Left colon (tissue), 2 donors: ENCODE measurements at places on chromosomes 2 and 18. TPM values are rescaled to one million over a fixed set of nuclear protein-coding genes. Genes with fewer than 3 reads are reported as not detected.
A peak's percentile ranks its signal among the peaks of the same experiment; 100 is the strongest.

Gene STARD7
- 127 TPM for total RNA-seq

- no peak for DNase-seq
These were observed 11.7 kb upstream of the PDE11A start for GRCh38 chr2:178084273-178084672.

DNA sequence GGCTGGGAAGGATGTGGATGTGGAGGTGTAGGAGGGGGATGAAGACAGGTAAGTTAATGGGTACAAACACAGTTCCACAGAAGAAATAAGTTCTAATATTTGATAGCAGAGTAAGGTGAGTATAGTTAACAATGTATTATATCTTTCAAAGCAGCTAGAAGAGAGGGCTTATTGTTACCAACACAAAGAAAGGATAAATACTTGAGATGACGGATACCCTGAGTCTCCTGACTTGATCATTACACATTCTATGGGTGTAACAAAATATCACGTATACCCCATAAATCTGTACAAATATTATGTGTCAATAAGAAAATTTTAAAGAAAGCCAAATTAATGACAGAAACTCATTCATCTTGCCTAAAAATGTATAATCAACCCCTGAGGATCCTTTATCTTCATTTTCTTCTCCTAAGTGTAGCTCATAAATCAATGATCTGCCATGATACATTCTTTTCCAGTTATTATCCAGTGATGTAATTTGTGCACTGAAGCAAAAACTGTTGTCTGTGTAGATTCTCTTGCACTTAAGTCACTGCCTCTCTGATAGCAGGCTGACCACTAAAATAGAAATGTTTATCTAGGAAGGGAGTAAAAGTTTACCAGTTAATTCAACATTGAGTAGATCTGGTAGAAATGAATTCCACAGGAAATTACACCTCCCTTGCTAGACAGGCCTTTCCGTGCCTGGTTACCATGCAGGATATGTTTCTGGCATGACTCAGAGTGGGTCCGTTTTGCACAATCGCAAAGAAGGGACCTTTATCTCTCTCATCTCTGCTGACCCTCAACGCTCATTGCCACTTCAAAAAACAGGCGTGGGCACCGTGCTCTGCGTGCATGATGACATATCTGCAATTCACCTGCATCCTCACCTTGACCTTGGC, 249.7 kb upstream of the NCKAP5 start:
- DNase-seq: no peak

DNA sequence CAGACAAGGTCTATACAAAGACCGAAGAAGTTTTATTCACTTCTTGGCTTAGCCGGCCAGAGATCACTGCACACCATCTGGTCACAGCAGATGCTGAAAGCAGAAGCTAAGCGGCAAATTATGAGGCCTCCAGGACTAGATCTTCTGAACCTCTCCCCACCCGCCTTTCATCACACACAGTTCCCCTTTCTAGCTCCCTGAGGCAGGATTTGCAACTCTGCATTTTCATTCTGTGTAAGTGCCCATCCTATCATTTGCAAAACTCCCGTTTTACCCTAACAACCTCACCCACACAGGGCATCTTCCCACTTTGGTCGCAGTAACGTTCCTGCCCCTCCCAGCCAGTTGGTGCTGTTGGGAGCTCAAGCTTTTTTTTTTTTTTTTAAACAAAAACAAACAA, 3.1 kb upstream of the MOB1A start:
- peak; percentile 55 for DNase-seq

Gene GREB1L
- total RNA-seq: not detected

GRCh38 chr2:148848146-148848545, 26.9 kb upstream of the KIF5C start:
- no peak for DNase-seq

- no peak for DNase-seq
These were observed 83.0 kb downstream of the TSHZ1 start for GRCh38 chr18:75293591-75293990.

- no peak for DNase-seq
These were observed 143.5 kb downstream of the MBP start for GRCh38 chr18:76988827-76989646.

DNA sequence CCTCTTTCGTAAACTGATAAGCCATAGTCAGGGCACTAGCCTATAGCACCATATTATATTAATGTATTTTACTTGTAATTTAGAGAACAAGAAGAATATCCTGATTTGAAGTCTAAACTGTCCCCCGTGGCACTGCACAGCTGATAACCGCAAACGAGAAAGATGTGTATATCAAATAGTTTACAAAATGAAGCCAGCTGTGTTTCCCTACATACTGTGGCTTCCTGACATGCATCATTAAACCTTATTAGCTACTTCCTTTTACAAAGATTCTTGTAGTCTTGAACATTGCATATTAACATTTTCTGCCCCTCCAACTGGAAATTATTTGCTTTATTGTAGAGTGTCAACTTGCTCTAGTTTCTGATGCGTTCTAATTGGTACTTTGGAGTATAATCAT, 153.5 kb upstream of the NFATC1 start:
- DNase-seq: no peak

Gene SLC5A7
- 0.36 TPM for total RNA-seq

DNA sequence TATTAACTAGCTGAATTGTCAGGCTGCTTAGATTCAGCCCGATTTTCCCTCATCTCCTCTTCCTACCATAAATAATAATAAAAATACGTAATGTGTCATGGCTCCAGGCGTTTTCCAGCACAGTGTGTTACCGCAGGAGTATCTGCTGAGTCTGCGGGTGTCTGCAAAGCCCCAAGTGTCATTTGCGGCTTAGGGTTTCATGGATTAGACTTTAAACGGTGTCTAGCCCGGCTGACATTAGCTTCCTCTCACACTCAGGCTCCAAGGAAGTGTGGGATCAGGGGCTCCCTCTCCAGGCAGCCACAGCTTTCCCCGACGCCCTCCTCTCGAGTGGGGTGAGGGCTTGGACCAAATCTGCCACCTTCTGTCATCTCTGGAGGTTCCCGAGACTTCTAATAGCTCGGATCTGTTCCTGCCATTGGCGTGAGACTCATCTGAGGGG, 14.1 kb upstream of the HOXD1 start:
- no peak for DNase-seq

- DNase-seq: no peak
These were observed 279.8 kb downstream of the NAPG start for GRCh38 chr18:10805587-10806118.

DNA sequence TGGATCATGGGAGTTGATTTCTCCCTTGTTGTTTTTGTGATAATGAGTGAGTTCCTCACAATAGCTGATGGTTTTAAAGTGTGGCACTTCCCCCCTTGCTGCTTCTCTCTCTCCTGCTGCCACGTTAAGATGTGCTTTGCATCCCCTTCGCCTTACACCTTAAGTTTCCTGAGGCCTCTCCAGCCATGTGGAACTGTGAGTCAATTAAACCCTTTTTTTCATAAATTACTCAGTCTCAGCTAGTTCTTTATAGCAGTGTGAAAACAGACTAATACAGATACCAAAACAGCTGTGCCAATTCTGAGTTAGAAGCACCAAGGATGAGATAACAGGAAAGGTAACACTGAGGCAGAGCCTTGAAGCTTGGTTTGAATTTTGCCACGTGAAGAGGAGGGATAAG, 44.7 kb downstream of the ITSN2 start:
- DNase-seq: no peak

DNA sequence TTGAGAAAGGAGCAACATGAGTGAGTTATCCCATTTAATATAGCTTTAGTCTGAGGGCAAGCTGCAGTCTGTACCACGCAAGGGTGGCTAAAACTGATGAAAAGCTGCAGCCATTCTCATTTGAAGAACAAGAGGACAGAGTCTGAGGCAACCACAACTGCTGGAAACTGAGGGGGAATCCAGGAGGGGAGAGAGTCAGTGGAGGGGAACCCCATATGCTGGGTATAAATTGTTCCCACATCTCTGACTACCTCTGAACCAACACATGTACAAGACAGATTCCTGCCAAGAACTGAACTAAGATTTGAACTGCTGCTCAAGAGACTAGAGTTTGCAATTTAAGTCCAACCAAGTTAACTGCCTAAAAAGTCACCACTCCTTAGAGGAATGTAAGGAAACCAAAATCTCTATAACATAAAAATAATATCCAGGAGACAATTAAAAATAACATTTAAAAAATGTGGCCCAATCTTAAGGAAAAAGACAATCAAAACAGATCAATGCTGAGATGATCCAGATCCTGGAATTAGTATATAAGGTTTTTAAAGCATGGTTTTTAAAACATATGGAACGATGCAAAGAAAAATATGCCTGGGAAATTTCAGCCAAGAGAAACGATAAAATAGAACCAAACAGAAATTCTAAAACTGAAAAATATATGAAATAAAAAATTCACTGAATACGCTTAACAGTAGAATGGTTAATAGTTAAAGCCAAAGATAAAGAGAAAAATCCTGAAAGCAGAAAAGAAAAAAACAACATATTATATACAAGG, 11.2 kb downstream of the CWC22 start:
- no peak for DNase-seq

DNA sequence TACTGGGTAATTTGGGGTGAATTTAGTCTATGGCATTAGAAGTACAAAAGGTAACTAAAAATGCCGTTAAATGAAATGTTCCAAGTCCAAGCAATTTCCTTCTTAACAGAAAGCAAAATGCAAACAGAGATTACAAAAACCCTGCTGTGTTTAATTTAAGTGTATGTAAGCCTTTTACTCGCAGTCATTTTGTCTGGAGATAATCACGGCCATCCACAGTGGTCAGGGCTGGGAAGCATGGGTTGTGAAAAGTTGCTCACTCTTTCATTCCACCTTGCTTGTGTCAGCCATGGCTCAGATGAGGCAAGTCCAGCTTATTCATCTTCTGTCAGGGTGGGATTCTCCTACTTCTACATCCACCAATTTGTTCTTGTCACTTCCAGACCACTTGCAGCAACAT, 983.6 kb upstream of the ZEB2 start:
- no peak for DNase-seq

Gene PROM2
- total RNA-seq: 39.9 TPM

DNA sequence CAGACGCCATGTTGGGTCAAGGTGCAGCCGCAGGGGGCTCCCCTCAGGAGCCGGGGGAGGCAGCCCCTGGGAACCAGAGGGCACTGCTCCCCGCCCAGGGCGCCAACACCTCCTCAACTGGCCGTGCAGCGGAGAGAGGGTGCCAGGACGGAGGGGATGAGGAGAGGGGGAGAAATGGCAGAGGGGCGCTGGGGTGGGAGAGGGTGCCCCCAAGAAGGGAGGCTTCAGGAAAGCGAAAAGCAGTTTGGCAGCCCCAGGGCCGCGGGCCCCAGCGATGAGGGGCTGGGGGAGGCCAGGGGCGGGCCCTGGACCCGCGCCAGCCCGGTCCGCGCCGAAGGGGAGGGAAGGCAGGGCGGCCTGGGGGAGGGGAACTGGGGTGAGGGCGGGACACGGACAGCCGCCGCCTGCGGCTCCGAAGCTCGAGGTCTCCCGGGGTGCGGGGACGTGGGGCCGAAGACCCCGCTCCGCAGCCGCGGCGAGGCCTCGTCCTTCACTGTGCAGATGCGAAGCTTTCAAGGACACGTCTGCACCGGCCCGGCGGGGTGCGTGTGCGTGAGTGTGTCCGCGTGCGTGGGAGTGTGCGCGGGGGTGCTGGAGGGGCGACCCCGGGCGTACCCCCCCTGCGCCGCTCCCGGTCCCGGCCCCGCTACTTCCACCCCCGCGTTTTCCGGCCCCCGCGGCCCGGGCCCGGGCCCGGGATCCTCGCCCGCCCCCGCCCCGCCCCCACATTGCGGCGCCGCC, 1.4 kb downstream of the DNMT3A start:
- peak; percentile 59 for DNase-seq

Gene CXCR1
- 0.11 TPM for total RNA-seq

DNA sequence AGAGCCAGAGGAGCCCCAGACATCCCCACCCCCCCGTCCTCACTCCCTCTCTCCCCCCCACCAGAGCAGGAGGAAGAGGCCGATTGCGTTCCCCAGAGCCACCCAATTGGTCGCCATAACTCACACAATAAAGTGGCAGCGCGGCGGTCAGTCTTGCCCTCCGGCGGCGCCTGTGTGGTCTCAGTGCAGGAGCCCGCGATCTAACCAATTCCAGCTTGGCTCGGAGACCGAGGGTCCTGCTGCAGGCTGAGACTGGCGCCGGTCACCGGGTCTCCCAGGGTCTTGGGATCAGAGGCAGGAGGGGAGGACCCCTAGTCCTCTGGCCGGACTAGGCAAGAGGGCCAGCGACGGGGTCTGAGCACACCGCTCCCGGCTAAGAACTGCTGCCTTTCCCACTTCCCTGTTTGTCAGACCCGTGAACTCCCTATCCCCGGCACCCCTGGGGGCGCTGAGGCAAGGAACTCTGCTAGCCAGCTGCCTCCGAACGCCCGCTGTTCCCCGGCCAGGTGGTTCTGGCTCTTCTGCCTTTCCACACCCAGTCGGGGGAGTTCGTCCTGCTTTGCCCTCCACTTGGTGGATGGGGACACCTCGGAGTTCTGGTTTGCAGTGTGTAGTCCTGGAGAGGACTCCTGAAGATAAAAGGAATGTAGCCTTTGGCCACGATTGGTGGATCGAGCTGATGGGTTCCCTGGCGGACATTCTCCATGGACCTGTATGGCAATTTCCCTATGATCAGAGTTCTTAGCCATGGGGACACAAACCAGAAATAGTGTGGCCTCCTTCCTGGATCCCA, 1.0 kb upstream of the HOXD12 start:
- DNase-seq: no peak

DNA sequence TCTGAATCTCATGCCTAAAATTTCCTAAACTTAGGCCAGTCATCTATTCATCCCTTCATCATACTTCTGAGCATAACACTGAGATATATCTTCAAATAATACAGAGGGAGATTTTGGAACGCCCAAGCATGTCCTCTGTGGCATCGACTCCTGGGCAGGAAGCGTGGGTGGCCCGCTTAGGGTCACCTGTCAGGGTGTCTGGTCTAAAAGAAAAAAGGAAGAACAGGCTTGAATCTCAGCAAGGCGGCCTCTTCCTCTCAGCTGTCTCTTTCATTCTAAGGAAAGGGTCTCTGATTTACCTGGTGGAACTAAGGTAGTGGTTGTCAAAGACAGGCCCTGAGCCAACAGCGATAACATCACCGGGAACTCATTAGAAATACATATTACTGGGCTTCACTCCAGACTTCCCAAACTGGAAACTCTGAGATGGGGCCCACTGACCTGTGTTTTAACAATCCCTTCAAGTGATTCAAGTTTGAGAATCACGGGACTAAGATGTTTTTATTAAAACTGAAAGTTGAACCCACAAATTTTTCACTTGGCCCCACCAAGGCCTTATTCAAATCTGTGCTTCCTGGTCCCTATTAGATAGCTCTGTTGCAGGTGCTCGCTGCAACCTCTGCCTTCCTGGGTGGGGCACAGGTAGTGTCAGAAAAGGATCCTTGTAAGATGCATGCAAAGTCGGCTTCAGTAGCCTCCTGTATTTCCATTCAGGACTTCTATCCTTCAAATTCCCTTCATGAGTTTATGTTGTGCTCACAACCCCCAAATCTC, 162.3 kb upstream of the CCDC68 start:
- DNase-seq: no peak

DNA sequence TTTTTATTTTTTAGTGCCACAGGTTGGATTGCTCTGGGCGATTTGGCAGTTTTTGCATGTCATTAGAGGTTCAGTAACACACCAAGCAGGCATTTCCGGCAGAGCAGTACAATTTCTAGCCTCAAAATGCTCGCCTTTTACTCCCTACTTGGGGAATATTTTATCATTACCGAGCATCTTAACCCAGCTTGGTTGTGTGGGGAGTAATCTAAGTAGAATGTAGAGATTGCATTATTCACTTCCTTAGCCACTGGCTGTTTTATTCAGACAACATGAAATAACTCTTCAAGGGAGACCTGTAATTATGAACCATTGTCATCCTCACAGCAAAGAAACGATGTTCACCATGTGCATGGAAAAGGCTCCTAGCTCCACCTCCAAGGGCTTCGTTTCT, 13.1 kb downstream of the GRP start:
- no peak for DNase-seq

Gene STAT1
- total RNA-seq: 54.1 TPM
